Activated CD4-positive, CD25-positive, alpha-beta regulatory T cell treated with anti-CD3 and anti-CD28 coated beads, Interleukin-2, amount 50 U/mL, for 72 hours (primary cell): ENCODE measurements at places on chromosomes 2 and 18.

DNA sequence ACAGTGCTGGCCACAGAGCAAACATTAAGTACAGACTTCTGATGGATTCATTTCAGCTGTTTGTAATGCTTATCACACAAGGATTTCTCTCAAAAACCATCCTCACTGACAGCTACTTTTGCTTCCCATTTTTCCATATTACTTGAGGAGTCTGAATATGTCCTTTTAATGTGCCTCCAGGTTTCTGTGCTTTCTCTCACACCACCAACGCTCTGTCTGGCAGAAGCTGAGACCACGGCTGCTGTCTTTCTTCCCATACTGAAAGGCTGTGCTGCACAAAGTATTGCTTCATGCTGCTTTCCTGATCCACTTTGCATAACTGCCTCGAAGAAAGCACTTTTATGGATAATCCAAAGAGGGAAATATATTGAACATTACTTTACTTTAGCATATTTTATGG is 312.1 kb upstream of the ZEB2 start:
- no peak for DNase-seq

- DNase-seq = no peak
Observed at GRCh38 chr2:12465631-12466135, 251.1 kb upstream of the TRIB2 start.

DNA sequence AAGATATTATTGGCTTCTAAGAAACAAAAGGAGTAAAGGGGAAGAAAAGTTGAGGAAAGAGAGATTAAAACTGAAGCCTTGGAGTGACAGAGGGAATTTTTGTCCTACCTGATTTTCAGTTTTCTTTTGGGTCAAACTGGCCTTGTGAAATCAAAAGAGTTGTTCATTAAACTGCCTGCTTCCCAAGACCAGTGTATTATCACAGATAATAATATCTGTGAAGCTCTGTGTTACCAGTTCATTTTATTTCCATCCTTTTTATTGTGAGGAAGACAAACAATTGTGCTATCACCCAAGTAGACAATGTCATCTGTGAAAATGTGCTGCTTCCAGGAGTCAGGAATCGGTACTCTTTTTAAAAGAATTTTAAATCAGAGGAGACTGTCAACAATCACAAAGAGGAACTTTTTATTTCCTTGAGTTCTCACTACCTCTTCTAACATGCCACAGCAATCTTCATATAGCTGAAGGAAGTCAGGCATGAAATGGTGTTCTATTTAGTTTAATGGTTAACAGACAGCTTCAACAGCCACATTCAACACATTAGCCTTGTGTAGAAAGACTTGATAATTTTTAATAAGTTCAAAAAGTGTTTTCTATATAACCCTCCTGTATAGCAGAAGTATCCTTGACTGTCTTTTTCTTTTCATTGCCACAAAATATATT is 554.8 kb downstream of the PIK3C3 start:
- DNase-seq = no peak

DNA sequence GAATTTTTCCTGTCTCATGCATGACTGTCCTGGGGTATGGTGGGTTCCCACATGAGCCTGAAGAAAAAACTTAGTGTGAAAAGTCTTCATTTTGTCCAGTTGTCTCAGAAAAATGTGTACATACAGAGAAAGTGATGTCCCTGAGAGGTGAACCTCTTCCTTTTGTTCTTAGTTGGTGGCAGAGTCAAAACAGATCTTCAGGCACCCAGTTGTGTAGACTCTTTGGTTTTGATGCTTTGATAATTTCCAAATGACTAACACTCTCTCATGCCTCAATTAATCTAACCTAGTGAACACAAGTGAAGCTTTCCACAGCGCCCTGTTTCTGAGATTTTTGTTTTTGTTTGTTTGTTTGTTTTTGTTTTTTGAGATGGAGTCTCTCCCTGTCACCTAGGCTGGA is 273.5 kb downstream of the PIK3C3 start:
- DNase-seq = no peak
